ENCODE measurements at places on chromosomes 11 and 22. TPM values are rescaled to one million over a fixed set of nuclear protein-coding genes. Genes with fewer than 3 reads are reported as not detected.

GRCh38 chr11:76062733-76063132, 143.6 kb downstream of the WNT11 start:
- H3K36me3 ChIP-seq, result peaks cover 27% of the 10 kb centered on the region
- H3K4me3 ChIP-seq, result no peak overlapping the region
- H3K27ac ChIP-seq, result no peak overlapping the region
- no peak for DNase-seq
- H3K4me1 ChIP-seq, result no peaks in the 10 kb centered on the region
- no peaks in the 10 kb centered on the region for H3K27me3 ChIP-seq

GRCh38 chr11:86596861-86597586, 75.4 kb downstream of the ME3 start:
- DNase-seq, result no peak
- H3K4me1 ChIP-seq, result peaks cover 13% of the 10 kb centered on the region
- H3K4me3 ChIP-seq, result no peak overlapping the region
- H3K36me3 ChIP-seq, result no peaks in the 10 kb centered on the region

- no peak for DNase-seq
- H3K4me1 ChIP-seq, result peaks cover 8% of the 10 kb centered on the region
- H3K4me3 ChIP-seq, result no peak overlapping the region
- no peaks in the 10 kb centered on the region for H3K27me3 ChIP-seq
Measured at GRCh38 chr11:67632982-67633755, 3.4 kb upstream of the NUDT8 start.

Gene TREH
- total RNA-seq, result not detected

Gene MUC5AC
- not detected for total RNA-seq
